ENCODE measurements at places on chromosomes 6 and 20.

- DNase-seq: no peak
- no peaks in the 10 kb centered on the region for H3K27me3 ChIP-seq
- no peaks in the 10 kb centered on the region for H3K4me1 ChIP-seq
- H3K36me3 ChIP-seq: peaks cover 12% of the 10 kb centered on the region
- H3K4me3 ChIP-seq: no peak overlapping the region
These were observed 7.0 kb downstream of the UQCC1 start for GRCh38 chr20:35404614-35405259.

GRCh38 chr6:41654151-41654697 lies 16.0 kb downstream of the MDFI start:
- H3K27ac ChIP-seq: no peak overlapping the region
- no peak for DNase-seq
- H3K4me3 ChIP-seq: no peak overlapping the region
- H3K27me3 ChIP-seq: peaks cover 22% of the 10 kb centered on the region

DNA sequence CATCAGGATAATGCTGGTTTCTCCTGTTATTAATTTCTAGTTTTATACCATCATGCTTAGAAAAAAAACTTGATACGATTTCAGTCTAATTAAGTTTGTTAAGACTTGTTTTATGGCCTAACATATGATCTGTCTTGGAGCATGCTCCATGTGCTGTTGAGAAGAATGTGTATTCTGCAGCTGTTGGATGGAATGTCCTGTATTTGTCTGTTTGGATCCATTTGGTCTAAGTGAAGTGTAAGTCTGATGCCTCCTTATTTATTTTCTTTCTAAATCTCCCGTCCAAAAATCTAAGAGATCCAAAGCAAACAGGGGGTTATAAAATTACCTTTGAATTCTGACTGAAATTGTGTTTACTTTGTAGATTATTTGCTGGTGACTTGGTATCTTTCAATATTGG lies 30.0 kb upstream of the PRND start:
- H3K4me1 ChIP-seq: peaks cover 50% of the 10 kb centered on the region
- H3K4me3 ChIP-seq: no peak overlapping the region
- H3K36me3 ChIP-seq: peaks cover 48% of the 10 kb centered on the region
- no peak for DNase-seq
- H3K27me3 ChIP-seq: no peaks in the 10 kb centered on the region

DNA sequence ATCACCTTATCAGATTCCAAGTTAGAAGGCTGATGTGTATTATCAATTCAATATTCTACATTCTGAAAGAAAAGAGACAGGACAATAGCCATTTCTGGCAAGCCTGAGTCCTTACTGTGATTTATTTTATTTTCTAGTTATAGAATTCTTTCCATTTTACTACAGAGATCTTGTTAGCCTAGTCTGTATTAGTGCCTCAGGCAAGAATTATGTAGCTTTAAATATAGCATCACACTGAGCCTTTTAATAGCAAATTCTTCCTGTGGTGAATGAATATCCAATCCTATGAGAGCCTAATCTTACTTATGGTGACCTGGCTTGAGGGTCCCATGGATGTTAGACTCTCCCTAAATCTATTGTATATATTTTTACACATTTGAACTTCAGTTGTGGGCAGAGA lies 732.8 kb upstream of the CITED2 start:
- peaks cover 12% of the 10 kb centered on the region for H3K4me1 ChIP-seq
- H3K4me3 ChIP-seq: no peak overlapping the region
- no peak for DNase-seq
- no peaks in the 10 kb centered on the region for H3K27me3 ChIP-seq
- no peak overlapping the region for H3K27ac ChIP-seq

GRCh38 chr6:32840604-32841246 lies 2.2 kb upstream of the TAP2 start:
- H3K4me3 ChIP-seq: no peak overlapping the region
- H3K36me3 ChIP-seq: peaks cover 13% of the 10 kb centered on the region

DNA sequence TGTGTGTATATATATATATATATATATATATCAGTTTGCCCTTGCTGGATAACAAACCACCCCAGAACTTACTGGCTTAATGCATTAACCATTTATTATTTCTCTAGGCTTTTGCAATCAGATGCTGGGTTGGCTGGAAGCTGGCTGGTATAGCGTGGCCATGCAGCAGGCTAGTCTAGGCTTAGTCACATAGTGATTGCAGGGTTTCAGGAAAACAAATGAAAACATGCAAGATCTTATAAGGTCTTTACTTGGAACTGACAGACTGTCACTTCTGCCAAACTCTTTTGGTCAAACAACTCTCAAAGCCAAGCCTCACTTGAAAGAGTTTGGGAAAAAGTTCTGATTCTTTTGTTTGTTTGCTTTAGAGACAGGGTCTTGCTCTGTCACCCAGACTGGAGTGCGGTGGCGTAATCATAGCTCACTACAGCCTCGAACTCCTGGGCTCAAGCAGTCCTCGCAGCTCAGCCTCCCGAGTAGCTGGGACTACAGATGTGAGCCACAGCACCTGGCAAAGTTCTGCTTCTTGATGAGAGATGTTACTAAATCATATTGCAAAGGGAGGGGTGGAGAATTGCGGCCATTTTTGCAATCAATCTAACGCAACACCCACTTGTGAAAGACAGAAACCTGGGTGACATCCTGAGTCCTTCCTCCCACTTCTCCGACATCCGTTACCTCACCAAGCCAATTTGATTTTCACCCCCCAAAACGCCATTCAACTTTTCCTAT lies 74.6 kb upstream of the RNF24 start:
- no peaks in the 10 kb centered on the region for H3K36me3 ChIP-seq
- peaks cover 3% of the 10 kb centered on the region for H3K4me1 ChIP-seq
- no peak for DNase-seq
- no peaks in the 10 kb centered on the region for H3K27me3 ChIP-seq
- no peak overlapping the region for H3K4me3 ChIP-seq

DNA sequence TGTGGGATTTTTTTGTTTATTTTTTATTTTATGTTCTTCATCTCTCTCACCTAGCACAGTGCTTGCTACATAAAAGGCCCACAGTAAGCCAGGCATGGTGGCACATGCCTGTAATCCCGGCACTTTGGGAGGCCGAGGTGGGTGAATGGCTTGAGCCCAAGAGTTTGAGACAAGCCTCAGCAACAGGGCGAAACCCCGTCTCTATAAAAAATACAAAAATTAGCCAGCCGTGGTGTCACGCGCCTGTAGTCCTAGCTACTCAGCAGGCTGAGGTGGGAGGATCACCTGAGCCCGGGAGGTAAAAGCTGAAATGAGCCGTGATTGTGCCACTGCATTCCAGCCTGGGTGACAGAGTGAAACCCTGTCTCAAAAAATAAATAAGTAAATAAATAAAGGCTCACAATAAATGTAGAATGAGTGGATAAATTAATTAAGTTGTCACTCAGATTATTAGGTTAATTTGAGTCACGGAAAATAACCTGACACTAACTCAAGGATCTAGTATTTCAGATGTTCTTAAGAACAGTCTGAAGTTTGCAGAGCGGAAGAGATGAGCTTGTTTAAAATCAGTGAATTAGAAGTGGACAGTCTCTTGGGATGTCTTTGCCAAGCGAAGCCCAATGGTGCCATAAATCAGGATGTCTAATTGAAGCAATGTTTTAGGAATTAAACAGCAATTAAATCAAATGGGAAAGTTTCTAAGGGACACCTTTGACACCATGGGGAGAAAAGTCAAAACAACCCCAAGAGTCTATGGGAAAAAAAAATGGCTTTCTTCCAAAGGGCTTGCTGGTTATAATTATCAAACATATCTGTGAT lies 214.4 kb downstream of the ZNF217 start:
- H3K4me1 ChIP-seq: no peaks in the 10 kb centered on the region
- DNase-seq: no peak
- no peaks in the 10 kb centered on the region for H3K27me3 ChIP-seq
- H3K27ac ChIP-seq: no peak overlapping the region

- H3K27ac ChIP-seq: peak overlapping the region; percentile 10
- peaks cover 9% of the 10 kb centered on the region for H3K4me1 ChIP-seq
- H3K27me3 ChIP-seq: no peaks in the 10 kb centered on the region
- no peak overlapping the region for H3K4me3 ChIP-seq
- no peaks in the 10 kb centered on the region for H3K36me3 ChIP-seq
These were observed 266.4 kb upstream of the BMP2 start for GRCh38 chr20:6501061-6501460.

GRCh38 chr20:38305541-38305940 lies 1.6 kb downstream of the BPI start:
- no peaks in the 10 kb centered on the region for H3K36me3 ChIP-seq
- peaks cover 8% of the 10 kb centered on the region for H3K4me1 ChIP-seq
- H3K4me3 ChIP-seq: no peak overlapping the region
- peaks cover 15% of the 10 kb centered on the region for H3K27me3 ChIP-seq

DNA sequence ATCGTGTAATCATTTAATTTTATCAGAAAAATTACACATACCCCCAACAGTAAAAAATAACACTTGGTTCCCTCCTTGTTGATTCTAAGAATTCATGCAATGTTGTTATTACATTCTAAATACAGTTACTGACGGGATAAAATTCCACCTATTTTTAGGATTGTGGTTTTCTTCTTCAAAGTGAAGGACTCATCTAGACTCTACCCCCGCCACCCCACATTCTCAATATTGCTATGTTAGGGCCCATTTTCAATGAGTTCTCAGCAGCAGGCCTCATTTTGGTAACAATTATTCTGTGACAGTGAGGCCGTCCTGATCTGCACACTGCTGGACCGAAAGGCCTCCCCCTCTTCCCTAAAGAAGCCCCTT lies 43.5 kb downstream of the PREX1 start:
- H3K36me3 ChIP-seq: no peaks in the 10 kb centered on the region
- peaks cover 5% of the 10 kb centered on the region for H3K27me3 ChIP-seq
- H3K4me1 ChIP-seq: no peaks in the 10 kb centered on the region
- no peak overlapping the region for H3K4me3 ChIP-seq
- no peak overlapping the region for H3K27ac ChIP-seq

- no peak for DNase-seq
- no peak overlapping the region for H3K4me3 ChIP-seq
- H3K36me3 ChIP-seq: no peaks in the 10 kb centered on the region
- no peak overlapping the region for H3K27ac ChIP-seq
- no peaks in the 10 kb centered on the region for H3K4me1 ChIP-seq
These were observed 65.1 kb upstream of the ADGRG6 start for GRCh38 chr6:142236691-142237090.

- H3K4me3 ChIP-seq: no peak overlapping the region
- H3K4me1 ChIP-seq: peaks cover 12% of the 10 kb centered on the region
- H3K27me3 ChIP-seq: no peaks in the 10 kb centered on the region
- no peak overlapping the region for H3K27ac ChIP-seq
- H3K36me3 ChIP-seq: no peaks in the 10 kb centered on the region
These were observed 5.4 kb downstream of the RBL1 start for GRCh38 chr20:37090407-37090806.

DNA sequence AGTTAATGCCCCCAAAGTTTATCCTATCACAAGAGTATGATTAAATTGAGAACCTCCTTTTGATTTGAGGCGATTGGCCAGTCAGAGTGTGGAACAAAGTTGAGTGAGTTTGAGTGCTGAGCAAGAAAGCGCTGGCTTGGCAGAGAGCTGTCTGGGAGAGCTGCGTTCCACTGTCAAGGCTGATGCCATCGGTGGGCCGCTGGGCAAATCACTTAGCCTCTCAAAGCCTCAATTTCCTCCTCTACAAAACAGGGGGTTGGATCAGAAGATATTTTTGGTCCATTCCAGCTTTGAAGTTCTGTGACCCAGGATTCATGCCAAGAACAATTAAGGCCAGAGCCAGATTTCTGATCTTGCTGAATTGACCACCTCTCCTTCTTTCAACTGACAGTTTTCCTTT lies 60.2 kb downstream of the TMEM242 start:
- H3K27ac ChIP-seq: no peak overlapping the region
- H3K4me1 ChIP-seq: peaks cover 7% of the 10 kb centered on the region
- no peaks in the 10 kb centered on the region for H3K36me3 ChIP-seq
- no peak overlapping the region for H3K4me3 ChIP-seq
- H3K27me3 ChIP-seq: peaks cover 7% of the 10 kb centered on the region
- no peak for DNase-seq

- H3K27ac ChIP-seq: no peak overlapping the region
- H3K27me3 ChIP-seq: no peaks in the 10 kb centered on the region
- no peak overlapping the region for H3K4me3 ChIP-seq
These were observed 8.9 kb downstream of the RING1 start for GRCh38 chr6:33217246-33217645.

DNA sequence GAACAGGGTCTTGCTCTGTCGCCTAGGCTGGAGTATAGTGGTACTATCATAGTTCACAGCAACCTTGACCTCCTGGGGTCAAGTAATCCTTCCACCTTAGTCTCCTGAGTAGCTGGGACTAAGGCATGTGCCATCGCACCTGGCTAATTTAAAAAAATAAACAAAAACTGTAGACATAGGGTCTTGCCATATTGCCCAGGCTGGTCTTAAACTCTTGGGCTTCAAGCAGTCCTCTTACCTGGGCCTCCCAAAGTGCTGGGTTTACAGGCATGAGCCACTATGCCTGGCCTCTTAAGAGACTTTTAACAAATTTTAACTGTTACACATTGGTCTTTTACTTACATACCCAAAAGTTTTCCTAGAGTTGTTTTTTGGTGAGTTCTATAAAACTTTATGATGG lies 12.4 kb downstream of the CD2AP start:
- no peak overlapping the region for H3K4me3 ChIP-seq
- no peak overlapping the region for H3K27ac ChIP-seq
- no peak for DNase-seq
- H3K27me3 ChIP-seq: no peaks in the 10 kb centered on the region
- peaks cover 2% of the 10 kb centered on the region for H3K4me1 ChIP-seq

GRCh38 chr6:32298632-32299336 lies 72.9 kb downstream of the TSBP1 start:
- H3K4me3 ChIP-seq: no peak overlapping the region
- DNase-seq: no peak

GRCh38 chr20:10511170-10511508 lies 76.0 kb downstream of the SLX4IP start:
- H3K4me1 ChIP-seq: peaks cover 52% of the 10 kb centered on the region
- no peaks in the 10 kb centered on the region for H3K36me3 ChIP-seq
- H3K27ac ChIP-seq: peak overlapping the region; percentile 88
- H3K4me3 ChIP-seq: no peak overlapping the region
- no peak for DNase-seq

- no peaks in the 10 kb centered on the region for H3K36me3 ChIP-seq
- no peak overlapping the region for H3K27ac ChIP-seq
- H3K4me3 ChIP-seq: no peak overlapping the region
- DNase-seq: no peak
These were observed 10.2 kb downstream of the RNASET2 start for GRCh38 chr6:166946125-166946524.

GRCh38 chr6:150929416-150929815 lies 63.9 kb downstream of the MTHFD1L start:
- H3K27me3 ChIP-seq: no peaks in the 10 kb centered on the region
- no peak overlapping the region for H3K4me3 ChIP-seq
- H3K4me1 ChIP-seq: no peaks in the 10 kb centered on the region

All from keratinocyte (primary cell).